Stimulated activated CD4-positive, alpha-beta T cell treated with anti-CD3 and anti-CD28 coated beads, Interleukin-12 subunit alpha, Interleukin-12 subunit beta, amount 100 ng/mL, for 48 hours (primary cell): ENCODE measurements at places on chromosomes 2 and 18.

- no peak for DNase-seq
These were observed 11.3 kb upstream of the DPP4 start for GRCh38 chr2:162085090-162085891.

GRCh38 chr2:171598713-171599319 lies 76.5 kb downstream of the CYBRD1 start:
- peak; percentile 23 for DNase-seq

DNA sequence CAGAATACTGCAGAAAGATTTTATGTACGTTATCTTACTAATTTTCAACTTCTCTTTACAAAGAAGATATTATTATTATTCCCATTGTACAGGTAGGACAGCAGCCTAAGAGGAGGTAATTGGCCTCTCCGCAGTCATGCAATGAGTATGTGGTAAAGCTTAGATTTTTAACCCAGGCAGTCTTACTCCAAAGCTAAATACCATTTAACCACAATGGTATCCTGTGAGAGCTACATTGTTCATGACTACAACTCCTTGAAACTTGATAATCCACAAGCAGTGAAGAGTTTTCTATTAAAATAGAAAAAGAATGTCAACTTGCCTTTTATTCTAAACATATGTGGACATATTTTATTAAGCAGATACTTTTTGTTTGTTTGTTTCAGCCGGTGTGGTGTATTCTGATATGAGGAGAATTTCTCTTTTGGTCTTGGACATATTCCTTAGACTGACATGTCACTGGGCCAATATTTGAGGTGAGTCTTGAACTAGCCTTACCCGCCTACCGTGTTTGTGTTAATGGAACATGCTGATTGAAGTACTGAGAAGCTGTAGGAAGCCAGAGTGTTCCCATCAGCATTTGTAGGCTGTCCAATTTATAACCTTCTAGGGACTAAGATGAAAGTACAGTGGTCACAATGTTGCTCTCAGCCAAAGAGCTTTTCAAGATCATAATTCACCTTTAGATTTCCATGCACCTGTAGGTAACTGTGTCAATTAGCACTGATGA lies 293.9 kb upstream of the DCC start:
- no peak for DNase-seq

GRCh38 chr2:150705357-150705756 lies 217.9 kb upstream of the RND3 start:
- DNase-seq: no peak

- no peak for DNase-seq
These were observed 492.8 kb upstream of the FSIP2 start for GRCh38 chr2:185245806-185246205.

DNA sequence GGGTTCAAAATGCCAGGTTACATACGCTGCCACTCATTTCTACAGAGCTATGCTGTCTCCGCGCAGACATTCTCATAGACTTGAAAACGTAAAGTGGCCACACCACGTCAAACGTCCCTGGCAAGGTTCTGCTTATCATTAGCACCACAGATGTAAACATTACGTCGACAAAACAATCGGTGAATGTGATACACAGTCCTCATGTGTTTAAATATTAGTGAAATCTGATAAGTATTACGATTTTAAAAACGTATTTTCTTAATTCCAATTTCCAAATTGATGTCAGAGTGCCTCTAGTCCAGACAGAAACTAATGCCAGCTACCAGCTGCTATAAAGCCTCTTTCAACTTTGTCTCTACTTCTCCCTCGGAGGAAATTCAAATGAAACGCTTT lies 1.2 kb downstream of the STK17B start:
- peak; percentile 42 for DNase-seq

- no peak for DNase-seq
These were observed 54.6 kb upstream of the BCL2L11 start for GRCh38 chr2:111066062-111066593.

- DNase-seq: no peak
These were observed 37.3 kb upstream of the PEX13 start for GRCh38 chr2:60980071-60980815.
